ENCODE measurements at places on chromosomes 5 and 9.

- peaks cover 4% of the 10 kb centered on the region for H3K4me1 ChIP-seq
- no peak for DNase-seq
- H3K27me3 ChIP-seq, result peaks cover 32% of the 10 kb centered on the region
- no peak overlapping the region for H3K27ac ChIP-seq
- no peak overlapping the region for H3K4me3 ChIP-seq
These were observed 39.6 kb upstream of the SYNPO start for GRCh38 chr5:150600616-150601490.

DNA sequence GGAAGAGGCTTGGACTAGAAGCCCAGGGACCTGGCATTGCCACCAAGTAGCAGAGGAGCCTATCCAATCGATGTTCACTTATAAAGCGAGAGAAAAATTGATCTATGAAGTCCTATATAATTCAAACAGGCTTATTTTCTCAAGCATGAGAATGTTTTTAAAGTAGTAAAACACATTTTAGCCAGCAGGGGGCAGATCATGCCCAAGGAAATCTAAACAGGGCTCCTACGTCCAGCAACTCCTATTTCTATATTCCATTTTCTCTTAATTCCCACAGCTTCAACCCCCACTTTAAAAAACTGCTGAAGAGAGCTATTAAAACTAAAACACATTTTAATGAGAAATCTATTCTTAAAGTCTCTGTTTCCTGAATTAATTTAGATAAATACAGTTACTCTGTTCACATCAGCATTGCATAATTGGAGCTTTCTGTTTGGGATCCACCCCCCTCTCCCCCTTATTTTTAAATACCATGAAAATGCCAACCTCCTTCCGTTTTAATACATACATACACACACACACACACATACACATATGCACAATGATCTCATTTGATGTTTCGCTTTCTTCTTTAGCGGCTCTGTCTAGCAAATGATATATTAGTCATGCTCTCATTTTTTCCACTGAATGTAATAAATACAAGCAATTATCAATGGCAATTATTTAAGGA, 144.9 kb downstream of the MYO10 start:
- peak; percentile 66 for DNase-seq
- no peak overlapping the region for H3K27ac ChIP-seq
- H3K36me3 ChIP-seq, result no peaks in the 10 kb centered on the region
- no peaks in the 10 kb centered on the region for H3K27me3 ChIP-seq
- no peaks in the 10 kb centered on the region for H3K4me1 ChIP-seq

GRCh38 chr5:65307931-65308330, 173.8 kb downstream of the ADAMTS6 start:
- DNase-seq, result no peak
- no peak overlapping the region for H3K4me3 ChIP-seq
- H3K27me3 ChIP-seq, result no peaks in the 10 kb centered on the region

GRCh38 chr5:40332970-40333369, 346.7 kb upstream of the PTGER4 start:
- no peak overlapping the region for H3K4me3 ChIP-seq
- no peak for DNase-seq
- H3K36me3 ChIP-seq, result no peaks in the 10 kb centered on the region
- no peak overlapping the region for H3K27ac ChIP-seq
- H3K4me1 ChIP-seq, result no peaks in the 10 kb centered on the region
- no peaks in the 10 kb centered on the region for H3K27me3 ChIP-seq

DNA sequence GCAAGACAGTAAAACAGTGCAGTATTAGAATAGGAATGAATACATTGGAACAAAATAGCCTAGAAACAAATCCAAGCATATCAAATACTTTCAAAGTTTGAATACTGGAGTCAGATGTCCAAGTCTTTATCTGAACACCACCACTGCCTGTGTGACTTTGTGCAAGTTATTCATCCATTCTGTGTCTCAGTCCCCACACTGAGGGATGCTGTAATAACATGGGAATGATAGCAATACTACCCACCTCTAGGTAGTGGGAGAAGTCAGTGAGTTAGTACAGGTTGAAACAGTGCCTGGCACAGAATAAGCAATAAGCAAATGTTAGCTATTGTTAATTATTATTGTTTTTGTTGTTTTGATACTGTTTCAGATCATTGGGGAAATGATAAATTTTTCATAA, 130.9 kb downstream of the SUSD1 start:
- H3K27ac ChIP-seq, result no peak overlapping the region
- peaks cover 79% of the 10 kb centered on the region for H3K36me3 ChIP-seq
- no peaks in the 10 kb centered on the region for H3K27me3 ChIP-seq

DNA sequence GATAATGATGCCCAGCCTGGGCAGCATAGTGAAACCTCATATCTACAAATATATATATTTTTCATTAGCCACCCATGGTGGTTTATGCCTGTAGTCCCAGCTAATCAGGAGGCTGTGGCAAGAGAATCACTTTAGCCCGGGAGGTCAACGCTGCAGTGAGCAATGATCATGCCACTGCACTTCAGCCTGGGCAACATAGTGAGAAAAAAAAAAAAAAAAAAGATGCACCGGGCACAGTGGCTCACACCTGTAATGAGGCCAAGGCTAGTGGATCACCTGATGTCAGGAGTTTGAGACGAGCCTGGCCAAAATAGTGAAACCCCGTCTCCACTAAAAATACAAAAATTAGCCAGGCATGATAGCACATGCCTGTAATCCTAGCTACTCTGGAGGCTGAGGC, 50.2 kb upstream of the ADRA1B start:
- no peaks in the 10 kb centered on the region for H3K4me1 ChIP-seq
- peaks cover 6% of the 10 kb centered on the region for H3K27me3 ChIP-seq
- H3K36me3 ChIP-seq, result no peaks in the 10 kb centered on the region
- DNase-seq, result no peak

DNA sequence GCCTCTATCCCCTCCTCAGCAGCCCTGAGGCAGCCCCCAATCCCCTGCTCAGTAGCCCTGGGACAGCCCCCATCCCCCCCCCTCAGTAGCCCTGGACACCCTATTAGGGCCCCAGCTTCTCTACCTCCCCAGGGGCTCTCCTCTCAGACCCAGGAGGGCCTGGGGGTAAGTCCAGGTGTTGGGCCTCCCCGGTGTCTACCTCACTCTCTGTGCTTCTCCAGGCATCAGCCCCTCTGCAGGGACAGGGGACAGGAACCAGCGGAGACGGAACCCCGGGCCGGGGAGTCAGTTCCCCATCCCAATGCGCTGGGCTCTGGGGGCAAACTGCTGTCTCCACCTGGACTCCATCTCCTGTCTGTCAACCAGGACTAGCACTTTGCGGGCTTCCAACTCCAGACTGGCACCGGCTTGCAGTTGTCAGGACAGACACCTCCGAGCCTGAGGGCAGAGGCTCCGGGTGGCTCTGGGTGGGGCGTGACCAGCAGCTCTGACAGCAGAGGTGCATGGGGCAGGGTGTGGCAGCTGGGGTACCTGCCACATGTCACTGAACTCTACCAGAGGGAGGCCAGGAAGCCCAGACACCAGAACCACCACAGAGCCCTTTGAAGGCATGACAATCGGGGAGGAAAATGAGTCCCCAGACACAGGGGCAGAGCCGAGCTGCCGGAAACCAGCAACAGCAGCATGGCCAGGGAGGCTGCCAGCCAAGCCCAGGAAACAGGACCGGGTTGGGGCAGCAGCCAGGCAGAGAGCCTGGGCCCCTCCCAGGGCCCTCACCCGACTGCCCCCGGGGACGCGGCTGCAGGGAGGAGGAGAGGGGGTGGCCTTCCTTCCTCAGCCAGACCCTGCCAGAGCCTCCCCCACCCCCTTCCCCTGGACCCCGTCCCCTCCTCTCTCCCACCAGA, 17.7 kb upstream of the UBAC1 start:
- H3K4me1 ChIP-seq, result peaks cover 5% of the 10 kb centered on the region
- H3K36me3 ChIP-seq, result no peaks in the 10 kb centered on the region
- no peak overlapping the region for H3K4me3 ChIP-seq
- no peak overlapping the region for H3K27ac ChIP-seq
- H3K27me3 ChIP-seq, result peaks cover 25% of the 10 kb centered on the region
- no peak for DNase-seq

Measured in K562 (cell line).